ENCODE measurements at places on chromosomes 7 and 10.
A peak's percentile ranks its signal among the peaks of the same experiment; 100 is the strongest.

- DNase-seq, result no peak
Measured at GRCh38 chr10:44395396-44395795, 10.5 kb upstream of the CXCL12 start.

GRCh38 chr7:66413379-66414114 is 208.4 kb downstream of the TPST1 start:
- peak; percentile 92 for DNase-seq

GRCh38 chr7:899806-900205 is 23.5 kb downstream of the GET4 start:
- DNase-seq, result no peak

DNA sequence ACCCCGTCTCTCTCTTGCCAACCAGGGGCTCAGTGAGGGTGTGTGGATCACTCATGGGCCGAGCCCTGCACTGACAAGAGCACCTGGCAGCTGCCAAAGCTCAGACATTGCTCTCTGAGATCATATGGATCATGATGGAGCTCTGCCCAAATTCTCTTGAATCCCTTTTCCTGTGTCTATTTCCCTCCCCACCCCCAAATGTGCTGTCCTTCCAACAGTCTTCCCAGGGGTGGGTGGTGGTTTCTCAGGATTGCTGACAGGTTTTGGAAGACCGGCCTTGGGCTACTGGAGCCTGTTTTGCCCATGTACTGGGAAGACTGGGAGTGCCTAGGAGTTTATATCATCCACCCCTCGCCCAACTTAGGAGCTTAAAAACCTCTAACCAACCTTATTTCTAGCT is 10.5 kb downstream of the ARHGAP22 start:
- no peak for DNase-seq

GRCh38 chr10:100890141-100890672 is 22.6 kb upstream of the SLF2 start:
- no peak for DNase-seq

DNA sequence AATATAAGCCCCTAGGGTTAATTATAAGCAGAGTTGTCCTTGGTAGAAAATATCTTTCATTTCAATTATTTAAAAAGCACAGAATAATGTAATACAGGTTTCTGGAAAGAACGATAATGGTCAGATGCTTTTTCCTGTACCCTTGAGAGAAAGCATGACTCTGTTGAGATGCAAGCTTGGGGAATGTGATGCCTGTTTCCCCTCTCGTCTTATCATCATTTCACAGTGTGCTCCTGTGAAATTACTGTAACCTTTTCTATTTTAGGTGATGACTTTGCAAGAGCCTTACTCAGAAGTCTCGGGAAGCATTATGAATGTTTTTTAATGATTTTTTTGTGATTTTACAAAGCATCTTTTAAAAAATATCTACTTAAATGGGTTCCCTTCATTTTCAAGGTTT is 243.0 kb downstream of the POLR1F start:
- DNase-seq, result no peak

Measured in GM12891 (cell line).